ENCODE measurements at places on chromosomes 4 and X.

DNA sequence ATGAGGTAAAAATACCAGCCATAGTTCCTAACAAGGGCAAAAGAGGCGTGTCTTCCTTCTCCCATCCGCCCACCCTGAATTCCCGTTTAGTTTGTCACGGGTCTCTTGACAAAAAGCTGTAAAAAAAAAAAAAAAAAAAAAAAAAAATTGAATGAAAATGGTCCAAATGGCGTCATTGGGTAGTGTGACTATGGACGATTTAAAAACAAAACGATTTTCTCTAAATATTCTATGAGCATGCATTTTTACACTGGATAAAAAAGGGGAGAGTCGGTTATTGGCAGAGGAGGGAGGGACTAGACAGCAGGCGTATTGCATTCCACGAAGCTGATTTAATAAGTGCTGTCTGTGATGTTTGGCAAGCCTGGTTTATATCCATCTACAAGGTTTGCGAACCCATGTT is at the start of gene FAM133A:
FAM133A (plus strand) TSS at position 338 of the 403 bp plus-strand sequence. CDS start 35,214 bp downstream, outside the sequence.
- peak; percentile 19 for DNase-seq

GRCh38 chrX:22276781-22277180 is 4.1 kb downstream of the CBLL2 start:
- peak; percentile 23 for DNase-seq

GRCh38 chr4:174696657-174697056 is 132.4 kb downstream of the GLRA3 start:
- no peak for DNase-seq

GRCh38 chr4:107931775-107932321 is 499 bp downstream of the CYP2U1 start:
- DNase-seq = no peak

DNA sequence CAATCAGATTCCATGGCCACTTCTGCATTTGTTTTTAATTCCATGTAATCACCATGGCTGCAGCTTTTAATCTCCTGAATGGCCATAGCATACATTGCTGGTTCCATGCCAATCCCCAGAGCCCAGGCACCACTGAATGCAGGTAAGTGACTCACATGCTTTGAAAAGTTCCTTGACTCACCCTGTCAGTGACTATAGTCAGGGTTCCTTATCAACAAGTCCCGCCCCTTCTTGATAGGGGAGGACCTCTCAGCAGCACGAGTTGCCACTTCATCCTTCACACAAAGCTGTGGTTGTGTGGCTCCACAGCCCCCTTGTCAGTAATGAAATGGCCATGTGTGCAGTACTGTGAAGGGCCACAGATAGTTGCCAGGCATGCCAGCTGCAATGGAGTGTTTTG is 516.6 kb downstream of the PPARGC1A start:
- peak; percentile 56 for DNase-seq

- no peak for DNase-seq
Observed at GRCh38 chrX:39960219-39960618, 137.5 kb downstream of the BCOR start.

DNA sequence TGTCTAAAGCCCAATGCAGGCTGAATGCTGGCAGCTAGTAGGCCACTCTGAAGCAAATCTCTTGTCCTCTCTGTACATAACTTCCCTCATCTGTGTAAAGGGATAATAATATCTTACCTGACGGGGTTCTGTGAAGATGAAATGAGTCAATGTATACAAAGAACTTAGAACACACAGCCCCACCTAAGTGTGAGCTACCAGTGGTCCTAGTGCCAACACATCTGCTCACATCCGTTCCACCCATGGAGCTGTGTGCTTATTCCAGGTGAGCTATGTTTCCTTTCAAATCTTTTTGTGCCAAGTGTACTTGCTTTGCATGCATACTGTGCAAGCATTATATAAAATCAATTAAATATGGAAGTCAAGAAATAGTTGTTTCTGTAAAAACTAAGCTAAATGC is 116.4 kb downstream of the TSPAN5 start:
- no peak for DNase-seq

DNA sequence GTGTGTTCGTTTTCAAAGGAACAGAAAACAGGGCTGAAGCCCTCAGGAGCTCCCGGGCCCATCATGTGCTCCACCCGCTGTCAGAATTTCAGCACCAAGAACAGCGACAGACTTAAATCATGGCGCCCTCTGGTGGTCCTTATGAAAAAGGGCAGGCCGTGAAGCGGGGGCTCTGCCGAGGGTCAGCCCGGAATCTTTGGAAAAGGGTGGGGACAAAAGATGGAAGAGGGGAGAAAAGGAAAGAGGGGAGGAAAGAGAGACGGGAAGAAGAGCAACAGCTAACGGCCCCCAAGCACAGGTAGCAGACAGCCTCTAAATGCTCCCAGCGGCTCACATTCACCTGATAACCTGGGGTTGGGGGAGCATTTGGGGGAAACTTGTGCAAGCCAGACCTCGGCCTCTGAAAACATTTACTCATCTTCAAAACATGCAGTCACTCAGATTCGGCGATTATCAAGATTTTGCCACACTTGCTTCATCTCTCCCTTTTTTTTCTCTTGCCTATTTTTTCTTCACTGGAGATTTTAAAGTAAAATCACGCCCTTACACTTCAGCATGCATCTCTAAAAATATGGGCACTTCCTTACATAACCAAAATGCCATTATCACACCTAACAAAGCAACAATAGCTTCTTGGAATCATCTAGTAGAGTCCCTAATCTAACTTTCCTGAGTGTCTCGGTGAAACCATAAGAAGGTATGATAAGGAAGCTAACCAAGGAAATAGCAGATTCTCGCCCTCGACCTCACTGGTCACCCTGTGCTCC is 28.1 kb upstream of the MAN2B2 start:
- peak; percentile 80 for DNase-seq

DNA sequence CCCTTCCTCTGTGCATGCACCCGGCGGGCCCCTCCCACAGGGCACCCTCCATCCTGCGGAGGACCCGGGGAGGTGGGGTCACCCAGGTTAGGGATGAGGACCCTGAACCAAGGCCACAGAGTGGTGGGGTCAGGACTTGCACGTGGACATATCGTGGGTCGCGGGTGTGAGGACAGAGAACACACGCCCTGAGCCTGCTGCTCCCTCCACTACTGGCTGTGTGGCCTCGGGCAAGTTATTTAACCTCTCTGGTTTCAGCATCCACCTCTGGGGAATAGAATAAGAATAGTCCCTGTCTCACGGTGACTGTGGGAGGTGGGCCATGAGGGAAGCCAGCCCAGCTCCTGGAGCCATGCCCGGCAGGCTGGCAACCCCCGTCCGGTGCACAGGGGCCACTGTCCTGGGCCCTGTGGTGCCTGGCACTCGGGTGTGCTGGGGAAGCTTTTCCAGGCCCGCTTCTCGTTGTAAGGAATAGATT is 5.1 kb downstream of the PSAPL1 start:
- DNase-seq = no peak

DNA sequence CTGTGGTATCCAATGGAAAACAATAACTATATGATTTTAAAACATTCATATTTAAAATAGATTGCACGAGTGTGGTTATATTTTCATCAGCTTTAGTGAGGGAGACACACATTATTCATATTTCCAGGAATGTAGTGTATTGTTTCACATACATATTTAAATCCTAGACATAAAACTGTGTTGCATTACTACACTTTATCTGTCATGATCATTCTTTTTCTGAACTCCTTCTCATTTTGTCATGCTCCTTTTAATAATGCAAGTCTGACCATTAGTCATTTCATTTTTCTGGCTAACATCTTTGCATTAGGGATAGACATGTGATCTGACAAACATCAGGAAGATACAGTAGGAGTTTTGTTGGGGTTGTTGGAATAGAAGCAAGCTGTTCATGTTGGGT is 1382.7 kb downstream of the PCDH7 start:
- DNase-seq = peak; percentile 35

- DNase-seq = no peak
Observed at GRCh38 chrX:13598877-13599276, 29.5 kb downstream of the EGFL6 start.

GRCh38 chr4:67696061-67696460 is 4.9 kb downstream of the UBA6 start:
- no peak for DNase-seq

DNA sequence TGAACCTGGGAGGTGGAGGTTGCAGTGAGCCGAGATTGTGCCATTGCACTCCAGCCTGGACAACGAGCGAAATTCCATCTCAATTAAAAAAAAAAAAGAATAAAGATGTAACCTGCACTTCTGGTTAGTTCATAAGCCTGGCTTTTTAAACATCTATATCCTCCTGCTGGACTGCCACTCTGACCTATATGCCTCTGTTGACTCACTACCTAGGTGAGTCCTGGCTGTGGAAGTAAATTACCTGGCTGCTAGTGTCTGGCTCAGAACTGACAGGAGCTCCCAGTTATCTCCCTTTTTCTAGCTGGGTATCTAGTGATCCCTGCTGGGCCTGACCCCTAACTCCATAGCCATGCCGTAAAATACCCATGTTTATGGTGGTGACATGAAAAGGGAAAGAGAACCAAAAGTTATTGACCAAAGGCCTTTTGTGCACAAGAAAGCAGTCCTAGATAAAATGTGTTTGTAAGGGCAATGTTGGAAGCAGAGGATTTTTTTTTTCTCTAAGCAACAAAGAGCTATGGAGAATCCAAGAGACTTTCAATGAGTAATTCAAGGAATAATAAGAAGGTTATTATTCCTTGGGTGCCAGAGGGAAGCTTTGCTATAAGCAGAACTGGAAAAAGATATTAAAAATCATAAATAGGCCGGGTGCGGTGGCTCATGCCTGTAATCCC is 10.4 kb upstream of the G3BP2 start:
- no peak for DNase-seq

GRCh38 chr4:101697266-101697665 is 93.3 kb upstream of the BANK1 start:
- no peak for DNase-seq

DNA sequence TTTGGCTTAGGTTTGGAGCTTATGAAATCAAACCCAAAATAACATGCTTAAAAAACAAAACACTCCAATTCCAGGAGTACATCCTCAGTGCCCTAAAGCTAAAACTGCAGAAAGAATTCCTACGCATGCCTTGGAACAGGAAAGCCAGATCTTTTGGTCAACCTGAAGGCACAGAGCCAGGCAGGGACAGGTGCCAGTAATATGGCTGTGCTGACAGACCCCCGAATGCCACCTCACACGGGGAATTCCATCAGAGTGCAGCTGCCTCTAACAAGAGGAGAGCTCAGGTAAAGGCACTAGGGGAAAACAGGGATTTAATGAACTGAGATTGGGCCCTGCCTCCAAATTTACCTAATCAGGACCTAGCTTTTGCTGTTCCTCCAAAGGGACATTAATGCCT is 77.1 kb downstream of the SHISA3 start:
- no peak for DNase-seq

DNA sequence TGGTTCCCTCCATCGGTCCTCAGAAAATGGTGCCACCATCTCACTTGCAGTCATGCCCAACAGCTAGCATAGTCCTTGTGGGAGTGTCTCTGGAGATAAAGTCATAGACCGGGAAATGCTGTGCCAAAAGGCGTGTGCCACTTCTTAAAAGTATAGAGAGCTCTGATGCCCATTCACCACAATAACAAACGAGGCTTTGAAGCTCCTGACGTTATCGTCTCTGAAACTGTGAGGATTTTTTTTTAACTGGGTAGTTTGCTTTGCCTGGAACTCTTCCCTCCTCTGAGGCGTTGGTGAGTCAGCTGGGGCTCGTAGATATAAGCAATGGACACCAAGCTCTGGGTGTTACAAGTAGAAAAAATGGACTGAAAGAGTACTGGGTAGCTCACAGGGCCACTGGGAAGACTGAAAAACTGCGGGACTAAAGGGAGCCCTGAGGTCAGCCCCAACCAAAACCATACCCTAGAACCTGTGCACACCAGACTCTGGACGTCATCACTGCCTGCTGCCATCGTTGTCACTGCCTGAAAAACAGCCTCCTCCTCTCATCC is 89.4 kb upstream of the TRIM2 start:
- DNase-seq = peak; percentile 83

- no peak for DNase-seq
Observed at GRCh38 chr4:33751050-33751449, 2493.3 kb downstream of the ARAP2 start.

DNA sequence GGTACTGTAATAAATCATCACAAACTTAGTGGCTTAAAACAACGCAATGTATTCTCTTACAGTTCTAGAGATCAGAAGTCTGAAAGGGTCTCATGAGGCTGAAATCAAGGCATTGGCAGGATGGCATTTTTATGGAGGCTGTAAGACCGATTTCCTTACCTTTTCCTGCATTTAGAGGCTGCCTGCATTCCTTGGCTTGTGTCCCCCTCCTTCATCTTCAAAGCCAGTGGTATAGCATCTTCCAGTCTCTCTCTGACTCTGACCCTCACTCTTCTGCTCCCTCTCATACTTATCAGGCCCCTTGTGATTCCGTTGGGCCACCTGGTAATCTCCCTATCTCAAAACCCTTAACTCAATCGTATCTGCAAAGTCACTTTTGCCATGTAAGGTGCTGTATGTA is 258.2 kb upstream of the JADE1 start:
- DNase-seq = no peak

GRCh38 chr4:14844061-14844460 is 158.2 kb upstream of the CPEB2 start:
- DNase-seq = no peak

DNA sequence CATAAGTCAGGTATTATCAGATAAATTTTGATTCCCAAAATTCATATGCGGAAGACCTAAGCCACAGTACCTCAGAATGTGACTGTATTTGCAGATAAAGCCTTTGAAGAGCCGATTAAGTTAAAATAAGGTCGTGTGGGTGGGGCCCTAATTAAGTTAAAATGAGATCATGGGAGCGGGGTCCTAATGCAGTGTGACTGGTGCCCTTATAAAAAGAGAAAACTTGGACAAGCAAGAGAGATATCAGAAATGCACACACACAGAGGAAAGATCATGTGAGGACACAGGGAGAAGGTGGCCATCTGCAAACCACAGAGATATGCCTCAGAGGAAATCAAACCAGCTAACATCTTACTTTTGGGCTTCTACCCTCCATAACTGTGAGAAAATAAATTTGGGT is 236.1 kb downstream of the FBXO8 start:
- no peak for DNase-seq

DNA sequence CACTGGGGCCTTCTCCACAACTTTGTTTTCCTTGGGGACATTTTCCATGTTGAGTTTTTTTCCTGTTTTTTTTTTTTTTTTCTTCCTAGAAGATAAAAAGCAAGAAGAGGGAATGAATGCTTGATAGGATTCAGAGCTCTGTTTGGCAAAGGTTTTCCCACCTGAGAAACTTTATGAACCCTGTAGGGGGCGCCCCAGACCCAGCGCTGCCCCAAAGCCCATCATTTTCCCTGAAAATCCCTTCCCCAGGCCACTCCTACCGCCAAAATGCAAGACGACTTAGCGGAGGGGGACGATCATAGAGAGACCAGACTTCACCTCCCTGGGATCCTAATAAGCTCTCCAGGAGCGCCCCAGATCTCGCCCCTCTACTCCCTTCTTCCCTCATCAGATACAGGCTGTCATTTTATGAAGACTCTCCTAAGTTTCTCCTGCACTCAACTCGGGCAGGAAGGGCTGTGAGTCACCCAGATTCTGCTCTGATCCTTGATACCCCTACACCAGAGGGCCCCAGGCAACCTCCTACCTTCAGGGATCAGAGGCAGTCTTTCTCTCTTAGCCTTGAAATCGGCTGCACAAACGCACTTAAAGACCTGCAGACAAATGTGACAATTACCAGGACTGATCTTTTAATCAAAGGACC is 1.4 kb downstream of the BEX5 start:
- no peak for DNase-seq

- DNase-seq = no peak
Observed at GRCh38 chr4:102403116-102403515, 57.8 kb upstream of the SLC39A8 start.

- peak; percentile 93 for DNase-seq
Observed at GRCh38 chr4:118918388-118918787, 29.7 kb downstream of the SYNPO2 start.

GRCh38 chr4:147485167-147485566 is 4.3 kb downstream of the EDNRA start:
- no peak for DNase-seq
